ENCODE measurements at places on chromosomes 2 and 18.
A peak's percentile ranks its signal among the peaks of the same experiment; 100 is the strongest.

- no peak for DNase-seq
Measured at GRCh38 chr2:27422958-27423357, 5.5 kb upstream of the NRBP1 start.

DNA sequence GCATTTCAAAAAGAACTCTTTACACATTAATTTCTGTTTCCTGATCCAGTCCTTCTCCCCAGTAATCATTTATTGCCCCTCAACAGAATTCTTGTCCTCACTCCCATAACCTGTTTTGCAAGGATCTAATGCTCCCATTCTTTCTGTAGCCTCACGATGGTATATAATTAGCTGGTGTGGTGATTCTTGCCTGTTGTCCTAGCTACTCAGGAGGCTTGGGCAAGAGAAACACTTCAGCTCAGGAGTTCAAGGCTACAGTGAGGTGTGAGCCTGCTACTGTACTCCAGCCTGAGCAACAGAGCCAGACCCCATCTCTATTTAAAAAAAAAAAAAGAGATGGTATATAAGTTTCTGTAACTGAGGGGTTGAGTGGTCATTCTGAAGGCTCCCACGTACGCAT, 7.7 kb upstream of the TRAPPC8 start:
- no peak for DNase-seq

GRCh38 chr2:74374509-74375205, 5.5 kb downstream of the DCTN1 start:
- peak; percentile 98 for DNase-seq

DNA sequence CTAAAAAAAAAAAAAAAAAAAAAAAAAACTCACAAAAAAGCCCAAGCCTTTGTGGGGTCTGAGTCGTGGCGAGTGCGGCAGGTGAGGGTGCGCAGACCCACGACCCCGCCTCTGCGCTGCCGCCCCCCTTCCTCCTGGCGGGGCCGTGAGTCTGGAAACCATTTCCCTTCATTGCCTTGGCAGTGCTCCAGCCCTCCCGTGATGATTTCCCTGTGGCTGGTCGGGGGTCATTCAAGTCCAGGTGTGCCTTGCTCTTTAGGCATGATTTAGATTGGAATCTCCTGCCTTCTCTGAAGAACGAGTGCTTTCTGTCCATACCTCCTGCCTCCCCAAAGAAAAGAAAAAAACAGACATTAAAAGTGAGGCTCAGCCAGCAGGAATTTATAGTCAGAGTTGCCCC, 161.8 kb downstream of the FAM210A start:
- peak; percentile 60 for DNase-seq

DNA sequence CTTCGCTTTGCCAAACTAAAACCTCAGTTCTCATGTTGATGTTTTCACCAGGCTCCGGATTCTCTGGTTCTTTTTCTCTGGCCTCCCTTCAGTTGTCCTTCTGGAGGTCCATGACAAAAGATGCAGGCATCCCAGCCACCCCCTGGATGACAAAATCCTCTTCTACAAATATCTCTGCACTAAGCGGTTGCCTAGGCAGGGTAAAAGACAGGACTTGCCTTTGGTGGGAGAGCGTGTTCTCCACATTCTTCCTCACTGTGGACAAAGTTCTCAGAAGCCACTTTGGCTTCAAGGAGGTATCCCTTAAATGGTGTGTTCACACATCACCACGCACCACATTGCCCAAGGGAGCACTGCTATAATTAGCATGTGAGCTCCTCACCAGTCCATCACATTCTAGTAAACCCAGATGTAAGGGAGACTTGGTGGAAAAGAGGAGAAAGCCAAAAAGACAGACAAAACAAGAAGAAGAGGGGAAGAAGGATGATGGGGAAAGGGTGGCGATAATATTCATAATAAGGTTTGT, 23.6 kb upstream of the MRPL33 start:
- no peak for DNase-seq

DNA sequence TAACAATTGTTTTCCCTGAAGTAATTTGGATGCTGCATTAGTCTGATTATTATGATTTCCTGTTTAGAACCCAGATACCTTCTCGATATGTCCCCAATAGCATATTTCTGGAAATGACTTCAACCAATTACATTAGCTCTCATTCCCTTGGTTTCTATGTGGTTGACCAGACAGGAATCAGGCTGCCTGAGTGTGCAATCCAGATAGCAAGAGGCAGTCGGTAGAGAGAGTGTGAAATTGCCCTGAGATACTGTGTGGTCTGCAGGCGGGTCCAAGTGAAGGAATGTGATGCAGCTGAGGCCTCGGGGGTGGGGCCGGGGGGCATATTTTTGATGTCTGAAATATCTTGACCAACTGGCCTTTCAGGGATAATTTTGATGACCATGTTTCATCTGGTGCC, 143.9 kb upstream of the ITGA6 start:
- no peak for DNase-seq

- no peak for DNase-seq
Measured at GRCh38 chr2:117943013-117943672, 70.7 kb downstream of the CCDC93 start.

DNA sequence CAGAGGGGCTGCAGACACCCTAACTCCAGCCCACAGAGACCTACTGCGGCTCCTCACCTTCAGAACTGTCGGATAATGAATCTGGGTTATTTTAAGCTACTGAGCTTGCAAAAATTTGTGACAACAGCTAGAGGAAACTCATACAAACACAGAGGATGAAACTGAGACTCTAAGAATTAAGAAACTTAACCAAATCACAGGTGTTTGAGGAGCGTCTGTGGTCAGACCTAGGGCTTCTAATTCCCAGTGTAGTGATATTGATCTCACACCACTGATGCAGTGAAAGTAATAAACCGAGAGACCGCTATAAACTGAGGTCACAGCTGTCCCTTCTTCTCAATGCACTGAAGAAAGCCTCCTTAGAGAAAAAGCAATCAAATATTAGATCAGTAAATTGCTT, 110.1 kb downstream of the RGPD3 start:
- DNase-seq = no peak

GRCh38 chr2:19554520-19554919, 196.1 kb upstream of the OSR1 start:
- no peak for DNase-seq

DNA sequence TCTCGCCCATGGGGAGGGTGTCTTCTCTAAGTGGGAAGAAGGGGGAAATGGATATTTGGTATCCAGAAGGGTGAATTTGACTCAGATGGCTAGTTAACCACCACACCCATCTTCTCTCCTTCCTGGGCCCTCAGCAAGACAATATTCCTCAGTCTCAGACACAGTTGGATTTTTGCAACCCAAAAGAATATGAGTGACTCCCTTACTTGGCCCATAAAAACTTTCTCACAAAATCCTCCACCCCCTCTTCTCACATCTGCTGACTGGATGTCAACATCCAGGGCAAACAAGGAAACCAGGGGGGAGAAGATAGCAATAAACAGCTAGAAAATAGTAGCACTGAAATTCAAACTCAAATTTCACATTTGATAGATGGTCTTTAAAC, 35.3 kb upstream of the GCC2 start:
- no peak for DNase-seq

DNA sequence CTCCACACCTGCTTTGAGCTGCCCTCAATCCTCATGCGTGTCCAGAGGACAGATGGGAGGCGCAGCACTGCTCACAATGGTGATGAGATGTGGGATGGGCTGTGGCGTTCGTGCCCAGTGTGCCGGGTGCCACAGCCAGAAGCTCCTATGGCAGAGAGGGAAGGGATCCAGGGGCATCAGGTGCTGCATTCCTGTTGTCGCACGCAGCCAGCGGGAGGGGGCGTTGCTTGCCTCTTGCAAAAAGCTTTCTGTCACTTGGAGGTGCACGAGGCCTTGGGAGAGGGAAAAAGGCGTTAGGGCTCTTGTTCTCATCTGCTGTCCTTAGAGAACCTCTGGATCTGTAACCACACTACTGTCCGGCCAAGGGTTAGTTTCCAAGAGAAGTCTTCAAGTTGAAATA, 29.2 kb upstream of the ALLC start:
- DNase-seq = no peak

GRCh38 chr2:8753609-8754008, 71.8 kb downstream of the ID2 start:
- DNase-seq = peak; percentile 47

DNA sequence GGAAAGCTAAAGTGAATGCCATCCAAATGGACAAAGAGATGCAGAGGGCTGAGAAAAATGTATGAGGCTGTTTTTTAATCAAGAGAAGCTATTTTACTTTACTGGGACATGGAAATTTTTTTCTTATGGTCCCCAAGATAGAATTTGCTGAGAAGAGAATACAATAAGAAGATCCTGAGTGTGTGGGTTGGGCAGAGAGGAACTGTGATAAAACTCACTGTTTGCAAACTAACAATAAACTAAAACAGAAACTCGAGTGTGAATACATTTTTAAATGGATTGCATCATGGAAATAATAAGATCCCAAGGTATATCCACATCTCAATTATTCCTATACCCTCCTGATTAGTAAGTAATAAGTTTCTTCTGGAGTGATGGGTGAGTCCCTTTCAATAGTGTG, 4.4 kb downstream of the NEB start:
- DNase-seq = no peak

GRCh38 chr2:240359695-240360094, 75.8 kb upstream of the GPC1 start:
- DNase-seq = no peak

DNA sequence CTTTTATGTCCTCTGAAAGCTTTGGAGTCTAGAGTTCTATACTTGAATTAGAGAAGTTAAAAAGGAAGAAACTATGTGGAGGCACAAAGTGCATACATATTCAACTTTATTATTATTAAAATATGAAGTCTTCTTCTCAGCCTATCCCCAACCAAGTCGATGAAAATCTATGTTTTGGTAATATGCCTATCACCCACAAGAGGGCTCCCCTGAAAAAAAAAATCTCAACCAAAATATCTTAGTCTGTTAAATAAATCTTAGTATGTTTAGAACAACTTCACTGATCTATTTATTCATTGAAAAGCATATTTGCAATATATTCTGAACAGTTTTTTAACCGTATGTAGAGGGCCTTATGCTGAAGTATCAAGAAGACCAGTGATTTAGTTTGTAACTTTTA, 804.5 kb downstream of the TDRD15 start:
- DNase-seq = no peak

- no peak for DNase-seq
Measured at GRCh38 chr2:96914332-96914731, 44.5 kb upstream of the SEMA4C start.

DNA sequence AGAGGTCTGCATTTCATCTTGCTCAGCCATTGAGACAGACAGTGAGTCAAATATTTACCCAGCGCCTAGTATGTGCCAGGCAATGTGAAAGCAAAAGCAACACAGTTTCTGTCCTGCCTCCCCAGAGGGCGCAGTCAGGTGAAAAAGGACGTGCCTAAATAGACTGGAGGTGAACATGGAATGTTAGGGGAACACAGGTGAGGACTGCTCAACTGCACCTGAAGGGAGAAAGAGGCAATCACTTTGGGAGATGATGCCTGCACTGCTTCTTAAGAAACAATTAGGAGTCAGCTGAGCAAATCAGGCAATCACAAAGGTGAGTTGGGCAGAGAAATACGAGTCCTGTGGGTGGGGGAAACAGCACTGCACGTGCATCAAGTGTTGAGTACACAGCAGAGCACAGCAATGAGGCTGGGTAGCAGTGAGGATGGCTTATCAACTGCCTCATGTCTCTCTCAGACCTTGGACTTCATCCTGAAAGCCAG, 218.3 kb upstream of the SMAD7 start:
- DNase-seq = no peak

DNA sequence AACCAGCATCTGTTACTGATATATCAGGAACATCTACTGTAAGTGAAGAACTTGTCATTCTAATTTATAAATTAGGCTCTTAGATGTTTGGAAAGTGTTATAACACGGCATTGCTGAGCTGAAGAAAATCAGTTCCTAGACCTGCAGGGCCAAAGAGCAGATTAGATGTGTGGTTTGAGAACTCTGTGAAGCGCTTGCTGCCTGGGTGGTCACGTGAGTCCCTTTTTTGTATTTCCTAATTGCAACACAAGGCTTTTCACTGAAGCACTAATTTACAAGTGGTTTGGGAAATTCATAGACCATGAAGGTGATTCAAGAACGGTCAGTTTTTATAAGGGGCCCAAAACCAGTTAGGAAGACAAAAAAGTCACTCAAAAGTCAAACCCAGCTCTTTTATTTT, 106.9 kb upstream of the SP3 start:
- no peak for DNase-seq

- no peak for DNase-seq
Measured at GRCh38 chr18:78927156-78927555, 52.5 kb upstream of the SALL3 start.

- DNase-seq = no peak
Measured at GRCh38 chr2:12041236-12041635, 294.8 kb downstream of the LPIN1 start.

DNA sequence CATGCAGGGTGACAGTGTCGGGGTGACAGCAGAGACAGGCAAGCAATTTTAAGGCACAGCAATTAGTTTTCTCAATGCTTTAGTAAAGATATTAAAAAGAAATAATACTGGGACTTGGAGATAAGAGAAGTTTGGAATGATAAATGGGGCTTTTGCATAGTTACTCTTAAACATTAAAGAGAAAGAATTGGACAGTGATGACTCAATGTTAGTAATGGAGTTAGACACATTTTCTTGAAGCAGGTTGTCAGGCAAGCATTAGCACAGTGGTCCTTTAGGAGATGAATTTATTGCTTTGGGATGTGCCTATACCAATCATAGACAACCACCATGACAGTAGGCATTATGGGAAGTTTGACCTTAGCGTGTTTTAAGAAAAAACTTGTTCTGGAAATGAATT, 228.3 kb upstream of the RAB12 start:
- DNase-seq = no peak

DNA sequence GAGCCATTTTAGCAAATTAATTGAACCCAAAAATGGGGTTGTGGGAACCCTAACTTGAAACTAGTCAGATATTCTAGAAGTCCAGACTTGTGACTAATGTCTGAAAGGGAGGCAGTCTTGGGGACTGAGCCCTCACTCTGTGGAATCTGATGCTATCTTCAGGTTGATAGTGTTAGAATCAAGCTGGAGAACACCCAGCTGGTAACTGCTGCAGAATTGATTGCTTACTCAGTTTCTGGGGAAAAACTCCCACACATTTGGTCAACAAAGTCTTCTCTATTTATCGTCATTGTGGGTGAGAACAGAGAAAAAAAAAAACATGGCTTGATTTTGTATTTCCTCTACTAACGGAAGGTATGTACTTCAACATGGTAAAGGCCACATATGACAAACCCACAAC, 1925.8 kb upstream of the CELF4 start:
- DNase-seq = no peak

GRCh38 chr2:68695971-68696370, 38.6 kb upstream of the ARHGAP25 start:
- no peak for DNase-seq

DNA sequence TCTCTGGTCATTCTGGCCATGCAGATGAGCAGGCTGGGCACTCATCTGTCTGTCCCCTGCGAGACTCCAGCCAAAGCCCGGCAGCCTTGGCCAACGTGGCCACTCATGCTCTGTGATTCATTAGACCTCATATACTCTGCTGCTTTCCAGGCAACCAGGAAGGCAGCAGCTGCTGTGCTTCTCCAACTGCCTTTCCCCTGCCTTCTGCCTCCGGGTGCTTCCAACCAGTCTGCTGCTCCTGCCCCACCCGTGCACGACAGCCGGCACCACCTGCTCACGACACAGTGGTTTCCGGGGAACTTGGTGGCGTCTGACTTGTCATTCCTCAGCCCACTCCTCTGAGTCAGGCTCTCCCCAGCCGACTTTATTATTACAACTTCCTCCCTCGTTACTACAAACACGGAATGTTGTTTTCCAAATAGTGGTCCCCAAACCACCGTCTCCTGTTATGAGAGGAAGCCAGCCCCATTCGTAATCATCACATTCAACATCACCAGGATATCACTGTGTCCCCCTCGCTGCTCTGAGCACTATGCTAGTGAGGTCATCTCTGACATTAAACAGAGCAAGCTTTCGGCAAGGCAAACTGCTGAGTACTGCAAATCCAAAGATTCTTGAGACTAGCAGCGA, 392.4 kb downstream of the ALK start:
- no peak for DNase-seq
